Stimulated activated naive CD8-positive, alpha-beta T cell treated with anti-CD3 and anti-CD28 coated beads, Interleukin-15, Interleukin-2, amounts not matched to agents 100 U/mL and 50 U/mL, for 24 hours (primary cell): ENCODE measurements at places on chromosomes 7 and 10.

DNA sequence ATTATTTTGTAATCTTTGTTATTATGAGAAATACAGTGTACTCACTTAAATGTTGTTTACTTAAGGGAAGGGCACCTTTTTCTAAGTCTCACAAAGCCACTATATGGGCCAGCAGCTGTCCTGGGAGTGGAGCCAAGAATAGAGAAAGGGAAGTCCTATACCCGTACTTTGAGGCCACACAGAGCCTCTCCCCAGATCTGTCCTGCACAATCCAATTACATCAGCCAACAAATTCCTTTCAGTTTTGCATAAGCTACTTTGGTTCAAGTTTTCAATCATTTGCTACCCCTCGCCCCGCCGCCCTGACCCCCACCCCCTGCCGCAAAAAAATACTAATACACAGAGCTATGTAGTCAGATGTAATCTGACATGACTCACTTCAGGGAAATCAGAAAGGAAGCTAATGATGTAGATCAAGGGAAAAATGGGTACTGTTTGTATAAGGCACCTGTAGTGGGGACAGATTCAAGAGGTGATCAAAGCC lies 297.4 kb upstream of the NEBL start:
- DNase-seq = no peak

GRCh38 chr10:70324339-70324861 lies 40.6 kb upstream of the NPFFR1 start:
- DNase-seq = peak; percentile 40

GRCh38 chr10:113879691-113880090 lies 25.2 kb downstream of the NHLRC2 start:
- no peak for DNase-seq

DNA sequence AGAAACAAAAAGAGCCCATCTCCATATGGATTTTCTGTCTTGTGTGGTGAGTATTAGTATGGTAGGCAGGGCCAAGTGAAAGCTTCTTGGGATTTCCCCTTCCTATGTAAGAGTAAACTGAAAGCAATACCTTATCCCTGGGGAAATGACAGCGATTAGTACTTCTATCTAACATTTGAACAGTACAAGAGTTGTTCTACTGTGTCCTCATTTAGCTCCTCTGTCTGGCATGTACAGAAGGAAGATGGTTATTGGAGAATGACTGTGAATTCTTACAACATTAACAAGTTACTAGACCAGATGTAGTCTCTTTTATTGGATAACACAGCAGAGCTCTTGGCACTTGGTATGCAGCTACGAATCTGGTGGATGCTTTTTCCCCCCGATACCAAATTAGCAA lies 17.9 kb upstream of the TRIL start:
- no peak for DNase-seq

GRCh38 chr7:99624484-99624883 lies 7.7 kb downstream of the ZSCAN25 start:
- peak; percentile 84 for DNase-seq

DNA sequence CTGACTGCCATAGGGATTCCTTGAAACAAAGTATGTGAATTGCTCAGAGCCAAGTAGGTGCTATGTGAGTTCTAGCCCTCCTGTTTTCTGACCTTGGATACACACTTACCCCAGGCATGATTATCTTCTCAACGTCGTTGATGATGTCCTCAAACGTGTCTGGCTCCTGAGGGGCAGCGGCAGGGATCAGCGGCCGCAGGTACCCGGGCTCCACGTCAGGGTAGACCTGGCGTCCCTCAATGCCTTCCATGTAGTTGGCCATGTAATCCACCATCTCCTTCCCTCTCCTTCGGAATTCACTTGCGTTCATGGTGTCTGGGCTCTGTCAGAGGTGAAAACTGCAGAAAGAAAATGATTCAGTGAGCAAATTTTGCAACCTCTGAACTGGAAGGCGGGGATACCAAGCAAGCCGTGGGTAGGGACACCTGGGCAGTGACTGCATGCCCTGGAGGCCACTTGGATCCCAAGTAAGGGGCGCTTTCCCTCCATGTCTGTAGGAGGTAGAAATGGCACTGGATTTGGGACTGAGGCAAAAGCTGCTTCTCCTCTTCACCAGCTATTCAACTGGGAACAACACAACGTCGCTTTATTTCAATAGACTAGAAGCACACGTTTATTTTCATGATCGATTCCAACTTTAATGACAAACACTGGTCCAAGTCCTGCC lies 21.3 kb downstream of the DDC start:
- no peak for DNase-seq

GRCh38 chr10:29859521-29860130 lies 199.8 kb downstream of the JCAD start:
- no peak for DNase-seq

DNA sequence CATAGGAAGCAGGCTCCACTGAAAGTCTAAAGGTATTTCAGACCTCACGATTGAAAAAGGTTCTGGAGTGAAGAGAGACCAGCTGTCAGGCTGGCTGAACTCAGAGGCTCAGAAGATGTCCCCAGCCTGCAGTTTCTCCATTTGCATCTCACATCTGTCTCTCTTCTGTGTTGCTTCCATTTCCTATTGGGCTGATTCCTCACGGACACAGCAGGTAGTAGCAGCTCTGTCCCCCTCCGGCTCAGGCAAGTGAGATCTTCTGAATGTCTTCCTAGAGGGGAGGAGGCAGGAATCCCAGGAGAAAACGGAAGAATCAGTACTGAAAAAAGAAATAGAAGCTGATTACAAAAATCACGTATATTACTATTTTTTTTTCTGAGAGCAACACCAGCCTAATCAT lies 274.1 kb upstream of the COBL start:
- no peak for DNase-seq

DNA sequence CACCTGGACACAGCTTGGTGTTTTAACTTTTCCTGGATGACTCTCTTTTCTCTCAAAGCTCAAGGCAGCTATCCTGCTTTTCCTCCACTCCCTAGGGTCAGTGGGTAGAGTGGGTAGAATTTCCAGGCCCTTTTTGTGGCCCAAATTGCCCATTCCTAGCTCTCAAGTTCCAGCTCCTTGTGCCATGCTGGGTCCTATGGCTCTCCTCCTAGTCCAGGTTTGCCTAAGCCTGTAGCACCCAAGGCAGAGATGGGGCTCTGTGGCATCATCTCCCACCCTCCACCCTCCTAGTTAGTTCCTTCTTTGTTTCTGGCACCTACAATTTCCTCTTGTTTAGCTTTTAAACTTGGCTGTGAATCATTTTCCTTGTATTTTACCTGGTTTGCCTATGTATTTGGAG lies 9.7 kb downstream of the CPA4 start:
- no peak for DNase-seq

- DNase-seq = no peak
These were observed 15.5 kb downstream of the SVIL start for GRCh38 chr10:29619241-29619669.

DNA sequence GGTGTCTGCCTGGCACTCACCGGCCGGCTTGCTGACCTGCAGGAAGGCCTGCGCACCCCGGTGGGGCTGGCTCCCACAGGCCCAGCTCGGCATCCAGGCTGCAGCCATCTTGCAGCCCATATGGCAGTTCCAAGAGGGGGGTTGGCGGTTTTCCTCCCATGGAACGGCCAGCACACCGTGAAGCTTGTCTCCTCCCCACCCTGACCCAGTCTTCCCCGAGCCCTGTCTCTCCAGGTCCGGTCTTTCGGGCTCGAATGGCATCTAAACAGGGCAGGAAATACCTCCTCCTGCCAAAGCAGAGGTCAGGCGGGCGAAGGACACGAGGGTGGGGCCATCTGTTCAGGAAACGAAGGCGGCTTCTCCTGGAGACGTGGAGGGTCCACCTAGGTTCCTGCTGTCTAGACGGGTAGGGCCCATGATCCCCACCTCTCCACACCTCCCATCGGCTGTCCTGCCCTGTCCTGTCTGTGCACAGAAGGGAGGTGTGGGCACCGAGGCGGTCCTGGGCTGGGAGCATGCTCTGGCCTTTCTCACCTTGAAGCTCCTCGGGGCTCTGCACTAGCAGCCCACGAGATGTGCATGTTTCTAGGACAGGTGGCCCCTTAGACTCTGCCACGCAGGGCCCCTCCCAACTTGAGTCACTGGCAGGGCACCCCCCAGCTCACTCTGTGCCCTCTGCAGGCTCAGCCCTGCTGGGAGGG lies 113.7 kb upstream of the DIP2C start:
- DNase-seq = no peak
